ENCODE measurements at places on chromosomes 7 and 10. TPM values are rescaled to one million over a fixed set of nuclear protein-coding genes. Genes with fewer than 3 reads are reported as not detected.

The LIPF gene
- not detected for total RNA-seq

GRCh38 chr7:94394437-94395140, at the start of gene COL1A2:
Gene COL1A2 (plus strand): TSS chr7:94394895. CDS start chr7:94395032, 137 bp downstream.
- peak; percentile 62 for ATAC-seq

GRCh38 chr10:102633287-102633686, 11.0 kb upstream of the TRIM8 start:
- no peak for ATAC-seq

DNA sequence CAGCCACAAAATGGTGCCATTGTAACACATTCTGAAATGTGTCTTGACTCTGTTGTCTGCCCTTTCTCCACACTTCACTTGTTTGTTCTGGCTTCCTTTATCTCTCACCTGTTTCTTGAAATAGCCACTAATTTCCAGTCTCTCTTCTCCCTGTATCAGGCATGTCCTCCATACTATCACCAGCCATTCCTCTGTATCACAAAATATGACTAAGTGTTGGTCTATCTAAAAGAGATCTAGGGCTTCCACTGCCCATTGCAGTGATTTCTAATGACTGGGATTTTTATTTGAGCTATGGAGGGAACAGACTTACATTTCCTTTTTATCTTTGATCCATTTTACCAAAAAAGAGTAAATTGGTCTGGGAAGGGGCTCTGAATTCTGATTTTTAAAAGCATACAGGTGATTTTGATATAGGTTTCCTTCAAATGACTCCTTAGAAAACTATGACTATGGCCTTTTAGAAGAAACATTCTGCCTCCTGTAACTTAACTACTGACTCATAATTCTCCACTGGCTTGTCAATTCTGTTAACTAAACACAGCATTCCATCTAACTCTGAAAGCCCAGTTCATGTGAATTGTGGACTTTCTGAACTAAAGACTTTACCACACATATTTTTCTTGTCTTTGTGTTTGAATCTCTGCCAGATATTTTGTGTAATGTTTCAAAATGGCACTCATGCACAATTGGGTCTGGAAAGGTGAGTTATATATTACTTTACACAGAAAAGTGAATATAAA, 1121.4 kb downstream of the XPNPEP1 start:
- no peak for ATAC-seq

DNA sequence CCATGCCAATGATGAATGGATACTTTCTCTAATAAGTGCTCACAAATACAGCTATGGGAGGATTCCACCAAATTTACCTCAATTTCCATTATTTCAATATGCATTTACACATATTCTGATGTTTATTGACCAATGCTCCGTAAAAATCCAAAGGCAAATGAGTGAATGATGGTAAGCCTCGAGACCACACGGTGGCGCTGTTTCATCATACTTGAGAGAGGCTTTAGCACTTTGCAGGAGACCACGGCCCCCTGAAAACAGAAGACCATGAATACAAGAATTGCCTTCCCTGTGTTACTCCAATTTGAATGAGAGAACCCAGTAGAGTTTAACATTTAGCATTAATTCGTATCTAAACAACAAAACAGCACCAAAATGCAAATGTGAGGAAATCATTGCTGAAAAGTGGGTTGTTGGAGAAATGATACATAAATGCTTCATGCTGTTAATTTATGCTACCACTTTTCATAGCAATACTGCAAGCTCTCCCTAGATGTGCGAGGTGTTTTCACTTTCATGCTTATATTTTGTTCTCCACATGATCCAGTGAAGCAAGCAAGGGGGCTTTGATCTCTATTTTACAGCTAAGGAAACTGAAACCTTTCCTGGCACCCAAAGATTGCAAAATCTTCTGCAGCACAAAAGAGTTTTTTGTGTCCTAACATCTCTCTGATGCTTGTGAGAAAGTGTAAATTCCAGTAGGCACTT, 35.4 kb downstream of the TRIL start:
- peak; percentile 51 for ATAC-seq

Data from esophagus mucosa (tissue), 1 donor.